ENCODE measurements at places on chromosomes 16 and 17.

DNA sequence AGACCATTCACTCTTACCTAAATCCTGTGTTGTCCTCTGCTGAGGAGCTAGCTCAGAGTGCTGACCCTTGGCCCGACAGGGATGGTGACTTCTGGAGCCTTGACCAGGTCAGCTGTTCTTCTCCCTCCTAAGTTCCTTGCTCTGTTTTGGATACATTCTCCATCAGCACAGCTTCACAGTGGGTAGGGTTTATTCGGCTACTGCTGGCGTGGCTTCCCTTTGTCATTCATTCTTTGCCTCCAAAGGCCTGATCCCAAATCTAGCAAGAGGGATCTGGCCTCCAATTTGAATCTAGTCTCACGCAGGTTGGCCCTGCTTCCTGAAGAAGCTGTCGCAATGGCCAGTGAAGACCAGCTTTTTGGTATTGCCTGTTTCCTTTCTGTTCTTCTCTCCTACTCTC lies 116.6 kb downstream of the SHISA9 start:
- no peak for DNase-seq

GRCh38 chr16:78689028-78689427 lies 589.6 kb downstream of the WWOX start:
- DNase-seq, result no peak

DNA sequence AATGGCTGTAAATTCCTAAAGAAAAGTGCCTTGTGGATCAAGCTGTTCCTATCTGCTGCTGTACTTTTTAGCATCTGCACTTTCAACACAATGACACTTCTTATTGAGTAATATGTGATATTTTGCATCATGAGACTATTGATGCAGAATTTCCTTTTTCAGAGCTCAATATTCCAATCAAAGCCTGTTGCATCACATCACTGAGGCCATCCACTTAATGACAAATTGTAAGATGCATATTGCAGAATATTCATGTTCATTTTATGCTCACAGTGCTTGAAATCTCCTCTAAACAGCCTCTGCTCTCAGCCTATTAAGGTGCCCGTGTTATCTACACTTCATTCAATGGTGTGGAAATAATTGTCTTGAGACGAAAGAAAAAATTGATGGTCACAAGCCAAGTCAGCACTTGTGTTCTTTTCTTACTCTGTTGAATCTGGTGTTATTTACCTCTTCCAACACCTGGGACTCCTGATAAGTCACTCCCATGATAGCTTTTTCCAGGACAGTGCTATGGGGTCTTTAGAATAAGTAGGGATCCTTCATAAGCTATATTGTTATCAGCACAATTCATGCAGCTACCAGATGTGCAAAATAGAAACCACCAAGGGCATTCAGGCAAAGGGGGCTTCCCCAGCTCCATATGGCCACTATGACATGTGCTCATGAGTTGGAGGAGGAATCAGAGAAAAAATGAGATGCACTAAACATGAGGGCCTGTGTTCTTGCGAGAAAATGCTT lies 9.3 kb upstream of the SKAP1 start:
- DNase-seq, result no peak

- no peak for DNase-seq
Observed at GRCh38 chr17:36059406-36059805, 4.7 kb upstream of the CCL18 start.

DNA sequence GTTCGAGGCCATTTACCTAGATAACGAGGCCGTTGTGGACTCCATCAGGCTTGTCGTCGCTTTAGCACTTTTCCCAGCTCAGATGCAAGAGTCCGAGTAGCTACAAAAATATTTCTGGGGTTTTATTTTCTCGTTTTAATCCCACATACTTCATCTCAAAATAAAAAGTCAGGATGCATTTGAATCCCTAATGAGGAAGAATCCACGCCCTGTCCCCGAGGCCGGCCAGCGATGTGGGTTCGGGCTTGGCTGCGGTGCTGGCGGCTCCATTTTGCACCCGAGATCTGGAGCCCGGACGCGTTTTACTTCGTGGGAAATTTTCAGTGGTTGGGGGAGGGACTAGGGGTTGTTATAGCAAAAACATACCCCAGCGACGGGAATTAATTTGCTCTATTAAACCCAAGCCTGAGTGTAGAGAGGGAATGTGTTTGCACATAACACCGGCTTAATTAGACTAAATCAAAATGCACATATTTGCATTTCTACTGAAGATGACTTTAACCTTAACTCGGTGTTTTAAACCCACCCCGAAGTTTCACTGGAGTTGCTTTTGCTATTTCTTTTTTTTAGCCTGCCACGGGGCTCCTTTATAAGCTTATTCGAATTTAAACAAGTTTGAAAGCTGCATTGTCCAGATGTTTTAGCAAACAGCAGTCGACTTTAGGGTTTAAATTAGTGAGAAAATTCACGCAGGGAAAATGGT lies 4.8 kb downstream of the IRX5 start:
- no peak for DNase-seq

- no peak for DNase-seq
Observed at GRCh38 chr17:63480826-63481487, 4.1 kb downstream of the ACE start.

- DNase-seq, result no peak
Observed at GRCh38 chr17:75260641-75261335, 618 bp downstream of the GGA3 start.

DNA sequence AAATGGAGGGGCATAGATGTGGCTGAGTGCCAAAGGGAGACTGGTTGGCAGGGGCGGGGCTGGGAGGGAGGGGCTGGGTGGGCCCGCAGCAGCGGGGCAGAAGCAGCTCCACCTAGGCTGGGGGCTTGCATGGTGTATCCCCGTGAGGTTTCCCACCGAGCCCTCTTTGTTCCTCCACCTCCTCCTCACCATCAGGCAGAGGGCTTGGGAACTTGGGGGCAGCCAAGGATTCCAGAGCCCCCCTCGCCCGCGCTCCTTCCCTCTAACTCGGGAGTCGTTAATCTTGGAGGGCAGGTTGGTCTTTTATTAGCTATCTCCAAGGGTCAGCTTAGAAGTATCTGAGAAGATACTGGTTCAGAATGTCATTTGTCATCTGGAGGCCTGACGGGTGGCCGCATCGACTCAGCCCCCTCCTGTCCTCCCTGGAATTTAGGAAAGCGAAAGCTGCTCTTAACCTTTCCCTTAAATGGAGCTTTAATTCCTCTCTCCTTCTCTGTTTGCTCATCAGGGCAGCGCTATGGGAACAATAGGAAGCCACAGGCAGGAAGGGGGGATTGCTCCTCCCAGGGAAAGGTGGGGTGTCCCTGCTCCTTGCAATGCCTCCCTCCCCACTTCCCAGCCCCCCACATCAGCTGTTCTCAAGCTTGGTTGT lies 274.3 kb upstream of the XYLT1 start:
- DNase-seq, result no peak
